ENCODE measurements at places on chromosomes 5 and 9.

- DNase-seq: no peak
Measured at GRCh38 chr9:136058801-136059302, 36.2 kb downstream of the NACC2 start.

GRCh38 chr5:173997331-173997730 is 8.4 kb downstream of the C5orf47 start:
- DNase-seq: no peak

DNA sequence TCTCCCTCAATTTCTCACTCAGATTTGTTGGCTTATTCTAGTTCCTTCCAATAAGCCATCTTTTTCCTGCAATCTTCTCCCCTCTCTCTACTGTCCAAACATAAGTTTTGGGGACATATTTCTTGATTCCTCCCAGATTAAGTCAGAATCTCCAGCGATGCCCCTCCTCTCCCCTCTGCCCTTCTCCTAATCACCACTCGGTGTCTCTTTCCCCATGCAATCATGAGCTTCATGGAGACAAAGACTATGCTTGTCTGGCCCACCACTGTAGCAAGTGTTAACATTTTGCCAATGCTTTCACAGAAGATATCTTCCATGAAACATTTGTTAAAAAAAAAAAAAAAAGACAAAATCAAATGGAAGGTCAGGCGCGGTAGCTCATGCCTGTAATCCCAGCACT is 42.4 kb downstream of the PDE6A start:
- DNase-seq: no peak

DNA sequence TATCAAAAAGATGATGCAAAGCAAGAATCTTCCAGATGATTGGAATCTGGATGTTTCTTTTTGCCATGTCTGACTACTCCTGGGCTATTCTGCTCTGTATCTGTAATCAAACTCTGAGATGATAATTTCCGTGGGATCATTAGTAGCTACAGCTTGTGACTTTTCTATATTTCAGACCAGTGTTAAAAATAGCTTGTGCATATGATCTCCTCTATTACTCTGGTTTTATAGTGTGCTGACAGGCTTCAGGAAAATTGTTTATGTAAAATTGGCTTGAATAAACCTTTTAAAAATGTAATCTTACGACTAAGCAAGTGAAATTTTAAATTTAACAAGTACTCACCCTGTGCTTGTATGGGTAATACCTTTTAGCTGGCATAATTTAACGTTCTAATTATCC is 40.4 kb downstream of the NAA35 start:
- DNase-seq: no peak

DNA sequence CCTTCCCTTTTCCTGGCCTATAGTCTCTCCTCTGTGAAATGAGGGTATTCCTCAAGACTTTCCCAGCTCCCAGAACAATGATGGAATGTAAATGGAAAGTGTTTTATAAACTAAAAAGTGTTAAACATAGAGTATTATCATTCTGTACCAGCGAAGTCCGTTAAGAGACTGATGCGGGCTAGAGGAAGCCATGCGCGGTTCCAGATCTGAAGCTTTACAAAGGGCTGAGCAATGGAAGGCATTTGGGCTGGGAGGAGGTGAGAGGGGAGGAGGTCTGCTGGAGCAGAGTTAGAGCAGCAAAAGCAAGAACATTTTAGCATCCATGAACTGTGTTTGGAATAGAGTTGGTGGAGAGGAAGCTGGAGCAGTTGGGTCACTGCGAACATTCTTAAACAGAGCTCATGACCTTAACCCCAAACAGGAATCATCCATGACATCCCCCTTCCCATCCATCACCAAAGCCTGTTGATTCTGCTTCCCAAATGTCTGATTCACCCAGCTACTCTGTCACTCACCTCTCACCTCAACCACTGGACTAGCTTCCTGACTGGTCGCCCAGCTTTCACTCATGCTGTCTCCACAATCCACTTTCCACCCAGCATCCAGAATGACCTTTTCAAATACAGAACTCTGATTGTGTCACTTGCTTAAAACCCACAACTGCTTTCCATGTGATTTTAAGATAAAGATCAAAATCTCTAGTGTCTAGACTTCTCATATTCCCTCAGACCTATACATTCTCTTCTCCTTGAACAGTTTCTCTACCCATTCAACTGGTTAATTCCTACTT is 37.1 kb downstream of the CDK5RAP2 start:
- no peak for DNase-seq

- DNase-seq: no peak
Measured at GRCh38 chr5:125679522-125679921, 743.7 kb upstream of the GRAMD2B start.

DNA sequence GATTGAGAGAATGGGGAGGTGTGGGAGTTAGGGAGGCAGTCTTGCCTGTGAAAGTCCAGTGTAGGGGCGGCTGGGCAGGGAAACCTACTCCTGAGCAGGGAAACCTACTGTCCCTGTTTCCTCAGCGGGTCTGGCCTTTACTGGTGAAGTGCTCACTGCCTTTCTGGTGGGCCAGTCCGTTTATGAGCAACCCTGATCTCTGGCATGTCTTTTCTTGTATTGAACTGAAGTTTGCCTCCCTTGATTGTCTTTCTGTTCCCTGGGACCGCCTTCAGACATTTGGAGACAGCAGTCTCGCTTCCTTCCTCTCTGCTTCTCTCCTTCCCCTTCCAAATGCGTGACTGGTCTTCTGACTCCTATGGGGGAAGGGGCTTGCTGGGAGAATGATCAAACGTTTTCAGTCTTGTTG is 2.9 kb downstream of the SNX18 start:
- no peak for DNase-seq

GRCh38 chr9:134284273-134284672 is 42.0 kb upstream of the RXRA start:
- DNase-seq: no peak

GRCh38 chr9:33785914-33786313 is 9.4 kb upstream of the PRSS3 start:
- DNase-seq: no peak
